ENCODE measurements at places on chromosomes 4 and X.

GRCh38 chrX:133215747-133216146 lies 2.4 kb downstream of the TFDP3 start:
- peak; percentile 7 for DNase-seq

- DNase-seq = no peak
Measured at GRCh38 chr4:105345358-105345757, 128.5 kb downstream of the PPA2 start.

DNA sequence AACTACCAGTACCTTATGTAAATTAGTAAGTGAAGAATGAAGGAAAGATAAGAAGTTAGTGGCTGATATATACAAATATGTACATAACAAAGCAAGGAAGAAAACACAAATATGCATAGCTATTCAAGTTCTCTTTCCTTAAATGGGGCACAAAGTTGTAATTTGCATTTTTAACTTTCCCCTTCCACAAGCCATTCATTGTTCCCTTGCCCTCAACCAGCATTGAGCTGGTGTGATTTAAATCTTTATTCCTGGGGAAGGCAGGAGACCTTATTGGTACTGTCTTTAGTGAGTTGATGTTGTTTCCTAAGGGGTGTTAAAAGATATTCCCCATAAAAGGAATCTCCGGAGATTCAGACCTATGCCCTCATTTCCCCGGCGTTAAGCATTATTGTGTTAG lies 735.3 kb downstream of the PCDH18 start:
- DNase-seq = no peak

DNA sequence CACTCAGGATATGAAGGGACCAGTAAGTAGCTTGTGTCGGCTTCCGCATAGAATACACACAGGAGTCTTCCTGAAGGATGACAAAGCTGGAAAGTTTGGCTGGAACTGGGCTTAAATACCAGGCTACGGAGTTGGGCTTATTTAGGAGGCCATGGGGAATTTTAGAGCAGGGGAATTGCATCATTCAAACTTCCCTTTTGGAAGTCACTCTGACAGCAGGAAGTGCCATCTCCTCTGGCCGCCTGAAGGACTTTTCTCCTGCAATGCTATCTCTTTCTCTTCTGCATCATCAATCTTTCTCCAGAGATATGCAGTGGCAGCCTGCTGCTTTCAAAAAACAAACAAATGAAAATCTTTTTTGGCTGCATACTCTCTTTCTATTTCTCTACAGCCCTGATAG lies 48.4 kb upstream of the PAK3 start:
- no peak for DNase-seq

- no peak for DNase-seq
Measured at GRCh38 chr4:113979905-113980615, 613 bp upstream of the ARSJ start.

DNA sequence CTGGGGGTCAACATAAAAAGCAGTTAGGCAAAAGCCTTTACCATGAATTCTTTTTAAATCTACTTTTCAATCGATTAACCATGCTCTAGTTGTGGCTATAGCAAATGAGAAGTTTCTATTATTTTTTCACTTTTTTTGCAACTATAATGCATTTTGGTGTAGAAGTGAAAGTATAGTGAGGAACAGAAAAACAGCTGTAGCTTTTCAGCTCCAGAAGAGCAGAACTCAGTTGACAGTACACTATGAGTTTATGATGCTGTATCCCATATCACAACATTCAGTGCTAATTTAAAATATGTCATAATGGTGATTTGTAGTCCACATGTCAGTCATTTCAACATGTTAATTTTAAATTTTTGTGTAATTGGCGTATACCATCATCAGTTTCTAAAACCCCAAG lies 8.7 kb upstream of the MUC7 start:
- no peak for DNase-seq

- no peak for DNase-seq
Measured at GRCh38 chrX:12709047-12709446, 82.2 kb upstream of the PRPS2 start.

DNA sequence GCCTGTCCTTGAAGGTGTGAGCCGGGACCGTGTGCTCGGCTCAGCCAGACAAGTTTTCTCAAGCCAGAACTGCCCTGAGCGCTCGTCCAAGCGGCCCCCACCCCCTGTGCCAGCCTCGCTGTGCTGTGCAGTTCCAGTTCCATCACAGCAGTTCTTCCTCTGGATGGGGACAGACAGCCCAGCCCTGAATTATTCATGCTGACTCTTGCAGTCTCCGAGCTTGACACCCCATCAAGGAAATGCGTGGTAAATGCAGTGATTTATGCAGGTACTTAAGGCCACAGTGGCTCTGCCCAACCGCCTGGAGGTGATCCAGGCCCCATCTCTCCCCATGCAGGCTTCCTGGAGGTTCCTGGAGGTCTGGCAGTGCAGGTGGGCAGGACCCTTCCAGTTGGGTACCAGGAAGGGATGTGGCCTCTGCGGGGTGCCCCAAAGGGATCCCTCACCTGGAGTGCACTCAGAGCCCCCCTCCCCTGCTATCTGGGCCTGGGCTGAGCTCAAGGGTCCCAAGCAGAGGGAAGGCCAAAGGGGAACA lies 44.8 kb upstream of the HMX1 start:
- no peak for DNase-seq

DNA sequence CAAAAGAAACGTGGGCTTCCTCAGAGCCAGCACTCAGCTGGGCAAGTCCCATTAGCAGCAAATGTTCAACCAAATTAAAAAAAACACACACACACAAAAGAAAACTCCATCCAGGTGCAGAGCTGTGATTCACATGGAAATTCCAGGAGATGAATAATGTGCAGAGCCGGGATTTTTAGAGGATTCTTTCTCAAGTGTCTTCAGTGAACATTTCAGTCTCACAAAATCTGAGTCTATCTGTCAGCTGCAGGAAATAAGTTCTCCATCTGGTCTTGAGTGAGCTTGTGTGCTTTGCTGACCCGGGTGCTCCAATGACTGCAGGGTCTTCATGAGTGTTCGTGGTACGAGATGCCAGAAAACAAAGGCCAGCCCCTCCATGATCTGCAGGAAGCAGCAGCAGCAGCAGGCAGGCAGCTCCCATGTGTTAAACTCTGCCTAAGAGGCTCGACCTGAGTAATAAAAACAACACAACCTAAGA lies 44.3 kb downstream of the RASGEF1B start:
- DNase-seq = no peak

DNA sequence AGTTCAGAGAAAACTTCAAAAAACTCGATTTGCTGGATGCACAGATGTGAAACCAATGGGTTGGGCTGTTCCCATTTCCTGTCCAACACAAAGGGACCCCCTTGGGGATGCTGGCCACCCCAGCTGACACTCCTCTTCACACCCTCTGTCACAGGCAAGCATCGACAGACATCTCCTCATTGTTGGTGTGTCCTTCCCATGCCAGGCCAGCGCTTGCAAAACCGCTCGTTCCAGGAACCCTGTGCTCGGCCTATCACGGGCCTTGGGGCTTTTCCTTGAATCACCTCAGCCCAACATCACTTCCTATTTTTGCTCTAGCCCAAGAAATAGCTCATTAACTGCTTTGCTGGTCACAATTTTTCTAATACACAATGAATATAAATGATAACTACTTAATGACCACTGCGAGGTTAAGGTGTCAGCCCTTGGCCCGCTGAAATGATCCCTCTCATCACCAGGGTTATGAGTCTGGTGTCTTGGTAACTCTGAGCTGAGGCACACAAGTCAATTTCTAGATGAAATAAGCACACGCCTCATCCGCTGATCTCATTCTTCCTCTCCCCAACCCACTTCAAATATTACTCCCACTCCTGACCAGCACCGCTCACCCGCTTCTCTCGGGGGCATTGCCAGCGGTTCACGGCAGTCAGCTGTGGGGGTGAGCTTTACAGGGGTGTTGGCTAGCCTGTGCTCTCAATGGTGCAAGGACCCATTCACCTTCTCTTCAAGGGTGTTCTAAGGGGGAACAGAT lies 32.3 kb downstream of the BCOR start:
- no peak for DNase-seq

DNA sequence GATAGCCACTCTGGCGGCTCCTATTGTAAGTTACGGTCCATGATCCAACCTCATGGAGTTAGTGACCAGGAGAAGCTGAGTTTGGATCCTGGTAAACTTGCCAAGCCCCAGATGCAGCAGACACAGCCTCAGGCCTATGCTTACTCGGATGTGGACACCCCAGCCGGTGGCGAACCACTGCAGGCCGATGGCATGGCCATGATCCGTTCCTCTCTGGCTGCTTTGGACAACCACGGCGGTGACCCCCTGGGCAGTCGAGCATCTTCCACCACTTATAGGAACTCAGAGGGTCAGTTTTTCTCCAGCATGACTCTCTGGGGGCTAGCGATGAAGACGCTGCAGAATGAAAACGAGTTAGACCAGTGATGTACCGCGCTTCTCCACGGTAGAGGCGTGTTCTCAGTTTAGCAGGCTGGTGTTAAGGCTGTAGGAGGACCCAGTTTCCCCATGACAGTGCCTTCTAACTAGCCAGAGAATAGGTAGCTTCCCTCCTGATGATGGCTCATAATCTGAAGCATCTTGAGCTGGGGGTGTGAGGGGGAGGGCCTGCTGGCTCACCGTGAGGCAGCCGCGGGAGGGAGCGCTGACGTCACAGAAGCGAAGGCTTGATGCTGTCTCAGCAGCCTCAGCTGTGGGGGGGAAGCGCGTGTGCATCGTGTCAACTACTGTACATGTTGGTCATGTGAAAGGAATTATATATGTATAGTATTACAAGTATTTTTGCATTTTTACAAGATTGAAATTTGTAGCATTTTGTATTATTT lies 31.1 kb downstream of the ZBTB49 start:
- DNase-seq = no peak

- DNase-seq = no peak
Measured at GRCh38 chrX:153882086-153882498, 3.9 kb downstream of the L1CAM start.

GRCh38 chr4:110231869-110232268 lies 33.5 kb upstream of the ELOVL6 start:
- DNase-seq = peak; percentile 60

DNA sequence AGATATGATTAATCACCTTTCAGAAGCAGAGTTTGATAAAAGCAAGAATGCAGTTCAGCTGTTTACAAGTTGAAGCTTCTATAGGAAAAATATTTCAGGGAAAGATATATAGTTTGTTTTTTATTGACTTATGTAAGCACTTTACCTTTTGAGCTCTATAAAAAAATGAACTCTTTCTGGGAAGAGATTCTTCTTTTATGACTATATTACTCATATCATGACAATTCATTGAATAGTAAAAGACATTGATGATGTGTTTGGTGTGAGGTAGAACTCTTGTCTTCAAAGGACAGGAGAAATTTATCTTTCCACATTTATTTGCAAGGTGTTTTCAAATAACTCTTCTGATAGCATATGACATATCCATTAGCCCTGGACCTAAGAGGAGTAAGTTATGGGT lies 156.6 kb downstream of the SLC4A4 start:
- DNase-seq = no peak

- DNase-seq = no peak
Measured at GRCh38 chrX:27438937-27439336, 24.2 kb downstream of the PPP4R3C start.

GRCh38 chr4:10283761-10284160 lies 167.2 kb upstream of the WDR1 start:
- no peak for DNase-seq

DNA sequence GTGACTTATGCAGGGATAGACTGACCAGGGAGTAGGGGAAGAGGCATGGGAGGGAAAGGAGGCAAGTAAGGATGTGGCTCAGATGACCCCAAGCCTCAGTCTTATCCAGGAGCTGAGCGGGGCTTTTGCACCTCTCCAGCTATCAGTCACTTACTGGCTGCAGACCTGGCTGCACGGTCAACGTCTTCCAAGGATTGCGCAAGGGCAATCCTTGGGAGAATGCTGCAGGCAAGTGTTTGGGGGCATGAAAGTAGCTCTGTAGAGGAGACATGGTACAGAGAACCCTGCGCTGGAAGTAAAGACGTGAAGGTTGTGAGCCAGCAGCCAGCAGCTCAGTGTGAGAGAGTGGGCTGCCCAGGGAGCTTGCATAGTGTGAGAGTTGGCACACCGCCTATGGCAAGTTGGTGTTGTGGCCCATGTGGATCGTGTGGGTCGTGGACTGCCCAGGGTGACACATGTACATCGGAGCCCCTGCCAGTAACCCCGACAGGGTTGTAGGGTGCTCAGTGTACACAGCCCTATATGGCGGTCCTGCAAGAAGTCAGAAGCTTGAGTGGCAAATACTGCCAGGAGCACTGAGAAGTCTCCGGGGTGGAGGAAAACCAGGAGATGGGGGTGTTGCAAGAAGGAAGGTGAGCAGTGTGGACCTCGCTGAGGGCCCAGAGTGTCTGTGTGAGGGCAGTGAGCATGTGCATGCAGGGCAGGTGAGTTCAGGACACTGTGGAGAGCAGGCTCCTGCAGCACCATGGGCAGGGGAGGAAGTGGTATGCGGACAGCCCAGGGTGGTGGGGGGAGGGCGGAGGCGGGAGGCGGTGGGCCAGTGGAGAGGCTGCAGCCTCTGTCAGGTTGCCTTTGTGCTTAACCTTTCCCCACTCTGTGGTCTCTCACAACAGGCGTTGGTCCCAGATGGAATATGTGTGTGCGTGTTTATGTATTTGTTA lies 50.9 kb downstream of the KIT start:
- no peak for DNase-seq

DNA sequence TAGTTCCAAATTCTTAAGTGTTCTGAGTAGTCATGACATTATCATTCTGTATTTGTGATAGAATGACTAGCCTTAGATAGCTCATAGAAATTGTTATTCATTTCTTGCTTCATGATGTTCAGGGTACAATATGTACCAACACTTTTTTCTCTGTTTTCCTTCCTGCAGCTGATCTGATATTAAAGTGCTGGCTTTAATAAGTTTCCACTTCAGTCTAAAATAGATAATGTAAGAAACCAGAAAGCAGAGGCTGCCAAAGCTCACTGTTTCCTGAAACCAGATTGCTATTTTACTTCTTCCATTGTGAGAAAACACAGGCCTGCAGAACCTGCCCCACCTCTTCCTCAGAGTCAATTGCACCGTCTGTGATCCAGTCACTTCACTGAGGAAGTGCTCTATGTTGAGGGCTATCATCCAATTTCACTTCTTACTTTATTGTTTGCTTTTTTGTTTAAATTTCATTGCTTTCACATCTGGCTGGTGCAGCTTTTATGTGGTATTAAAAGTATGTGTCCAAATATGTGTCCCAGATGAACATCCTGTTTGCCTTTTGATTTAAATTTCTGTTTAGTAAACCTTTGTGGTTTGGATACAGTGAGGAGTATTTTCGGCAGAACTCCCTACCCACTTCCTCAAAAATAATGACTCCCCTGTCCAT lies 652.1 kb downstream of the ANKRD50 start:
- DNase-seq = peak; percentile 55

GRCh38 chrX:8711401-8711800 lies 20.5 kb downstream of the ANOS1 start:
- DNase-seq = no peak

- DNase-seq = no peak
Measured at GRCh38 chr4:30952526-30953219, 232.5 kb downstream of the PCDH7 start.

DNA sequence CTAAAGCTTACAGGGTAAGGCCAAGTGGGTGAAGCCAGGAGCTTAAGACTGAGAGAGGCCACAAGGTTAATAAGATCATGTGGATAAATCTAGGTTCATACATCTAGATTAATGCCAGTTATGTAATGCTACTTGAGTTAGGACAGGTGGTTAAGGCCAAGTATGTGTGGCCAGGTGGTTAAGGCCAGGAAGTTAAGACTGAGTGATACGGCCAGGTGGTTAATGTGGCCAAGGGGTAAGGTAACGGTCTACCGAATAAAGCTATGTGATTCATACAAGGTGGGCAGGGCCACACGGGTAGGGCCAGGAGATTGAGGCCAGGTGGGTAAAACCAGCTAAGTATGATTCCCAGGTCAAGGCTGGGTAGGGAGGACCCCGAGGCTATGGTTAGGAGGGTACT lies 223.0 kb downstream of the TACR3 start:
- no peak for DNase-seq

GRCh38 chr4:137425281-137425680 lies 107.0 kb downstream of the PCDH18 start:
- no peak for DNase-seq
